Panc1 (cell line): ENCODE measurements at places on chromosomes 6 and 20.

- DNase-seq, result no peak
Observed at GRCh38 chr6:125804264-125804663, 13.5 kb downstream of the NCOA7 start.

DNA sequence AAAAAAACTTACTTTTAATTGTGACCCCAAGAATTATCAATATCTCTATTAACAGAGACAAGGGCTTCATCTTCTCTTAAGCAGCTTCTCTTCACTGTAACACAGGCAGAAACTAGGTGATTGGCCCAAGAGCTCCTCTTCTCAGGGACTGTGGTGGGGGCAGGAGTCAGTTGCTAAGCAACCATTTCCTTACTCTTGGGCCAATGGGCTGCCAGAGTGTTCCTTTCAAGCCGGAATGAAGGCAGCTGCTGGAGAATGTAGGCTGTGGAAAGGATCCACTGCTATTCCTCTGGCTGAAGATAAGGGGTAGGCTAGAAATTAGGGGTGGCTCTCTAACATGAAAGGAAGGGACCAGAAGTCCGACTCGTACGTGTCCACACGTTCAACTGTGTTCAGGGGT is at the start of gene SEL1L2:
Gene SEL1L2, minus strand, starts transcription at position 150 of the 400 bp plus-strand sequence. Its CDS starts 80 bp downstream, at position 70.
- no peak for DNase-seq

GRCh38 chr20:51318058-51318949 is 224.2 kb downstream of the NFATC2 start:
- no peak for DNase-seq

- no peak for DNase-seq
Observed at GRCh38 chr20:19783966-19784401, 25.9 kb downstream of the RIN2 start.

GRCh38 chr6:34447910-34448309 is 18.0 kb upstream of the PACSIN1 start:
- DNase-seq, result no peak
